ENCODE measurements at places on chromosomes 2 and 18.

DNA sequence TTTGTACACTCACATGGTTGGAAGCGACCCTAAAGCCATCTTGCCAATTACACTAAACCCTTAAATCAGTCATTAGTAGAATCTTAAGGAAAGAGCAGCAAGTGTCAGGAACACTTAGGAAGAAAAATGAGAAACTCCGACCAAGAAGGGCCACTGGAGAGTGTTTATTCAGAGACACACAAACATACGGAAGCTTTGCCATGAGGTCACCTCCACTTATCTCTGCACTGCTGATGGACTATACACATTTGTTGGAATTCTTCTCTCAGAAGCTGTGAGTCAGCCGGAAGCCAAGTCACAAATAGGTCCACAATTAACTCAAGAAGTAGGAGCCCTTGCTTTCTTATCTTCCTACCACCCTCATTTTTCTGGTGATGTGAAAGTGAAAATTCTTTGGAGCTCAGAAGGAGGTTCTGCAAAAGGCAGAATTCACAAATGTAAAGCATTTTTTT lies 21.6 kb downstream of the BMP10 start:
- no peak for DNase-seq

DNA sequence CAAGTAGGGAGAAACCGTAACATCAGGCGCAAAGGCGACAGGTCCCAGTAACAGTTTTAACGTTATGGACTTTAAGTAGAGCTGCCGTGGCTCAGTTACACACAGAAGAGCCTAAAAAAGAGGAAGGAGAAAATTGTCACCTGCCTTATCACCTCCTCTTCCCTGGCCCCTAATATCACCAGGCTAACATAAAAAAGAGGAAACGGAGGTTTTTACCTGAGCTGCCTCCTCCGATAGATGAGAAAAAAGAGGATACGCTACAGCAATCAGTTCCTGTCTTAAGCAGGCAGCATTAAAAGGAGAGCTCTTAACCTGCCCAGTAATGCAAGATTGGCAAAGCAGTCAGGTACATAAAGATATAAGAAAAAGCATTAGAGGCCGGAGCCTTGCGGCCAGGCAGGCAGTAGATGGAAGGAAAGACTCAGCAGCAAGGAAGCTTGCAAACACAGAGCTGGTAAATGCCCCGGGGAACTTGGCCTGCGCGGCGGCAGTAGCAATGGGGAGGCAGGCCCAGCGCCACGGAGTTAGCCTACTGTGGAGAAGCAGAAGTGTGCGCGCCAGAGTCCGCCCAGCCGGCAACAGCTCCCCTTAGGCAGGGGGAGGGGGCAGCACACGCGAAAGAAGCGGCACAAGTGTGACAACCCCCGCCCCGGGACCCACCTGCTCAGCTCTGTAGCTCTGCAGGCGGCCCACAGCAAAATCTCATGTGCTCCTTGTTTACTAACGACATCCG lies 116.3 kb upstream of the SCN7A start:
- no peak for DNase-seq

- DNase-seq = no peak
These were observed 150.4 kb downstream of the RAPGEF4 start for GRCh38 chr2:172885996-172886395.

GRCh38 chr2:218834685-218835084 lies 3.1 kb upstream of the PRKAG3 start:
- DNase-seq = no peak

- DNase-seq = no peak
These were observed 7.9 kb upstream of the CFAP36 start for GRCh38 chr2:55511508-55512124.

- DNase-seq = no peak
These were observed 122.9 kb downstream of the FAM210A start for GRCh38 chr18:13603304-13604019.

DNA sequence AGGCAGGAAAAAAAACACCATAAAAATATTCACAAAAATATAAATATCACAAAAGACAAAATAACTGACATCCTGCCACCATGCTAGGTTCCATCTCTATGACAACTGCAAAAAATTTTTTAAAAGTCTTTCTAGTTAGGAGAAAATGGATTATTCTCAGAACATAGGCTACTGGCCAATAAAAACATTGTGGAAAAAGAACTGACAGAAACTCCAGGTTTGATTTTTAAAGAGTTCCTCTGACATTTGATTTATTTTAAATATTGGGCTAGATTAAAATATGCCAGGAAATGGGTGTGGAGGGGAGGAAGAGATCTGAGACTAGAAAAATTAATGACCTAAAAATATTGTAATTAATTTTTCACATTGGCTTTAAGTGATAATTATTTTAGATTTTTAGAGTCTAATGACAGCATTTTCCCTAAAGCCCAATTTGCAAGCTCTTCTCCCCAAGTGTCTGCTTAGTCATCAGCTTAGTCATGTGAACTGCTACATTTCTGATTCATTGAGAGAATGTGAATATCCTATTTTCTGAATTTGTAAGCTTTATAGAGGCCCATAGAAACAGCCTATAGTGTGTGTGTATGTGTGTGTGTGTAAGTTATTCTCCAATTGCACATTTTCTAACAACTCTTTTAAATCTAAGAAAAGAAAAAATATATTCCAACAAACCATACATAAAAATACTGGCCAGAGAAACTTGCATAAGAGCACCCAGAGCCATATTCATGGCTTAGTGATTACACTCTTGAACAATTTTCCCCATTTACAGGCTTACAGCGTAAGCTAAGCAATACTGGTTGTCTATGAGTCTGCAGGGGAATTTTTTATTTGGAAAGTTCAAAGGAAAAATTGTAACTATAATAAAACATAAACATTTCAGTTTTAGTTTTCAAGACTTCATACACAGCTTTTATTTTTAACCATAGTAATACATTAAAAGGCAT lies 48.4 kb downstream of the TMEFF2 start:
- DNase-seq = peak; percentile 37

GRCh38 chr2:188251034-188251433 lies 40.6 kb upstream of the GULP1 start:
- DNase-seq = no peak

- DNase-seq = no peak
These were observed 28.5 kb upstream of the PPP3R1 start for GRCh38 chr2:68280796-68281195.

- DNase-seq = no peak
These were observed 121.0 kb upstream of the MSTN start for GRCh38 chr2:190183539-190183938.

DNA sequence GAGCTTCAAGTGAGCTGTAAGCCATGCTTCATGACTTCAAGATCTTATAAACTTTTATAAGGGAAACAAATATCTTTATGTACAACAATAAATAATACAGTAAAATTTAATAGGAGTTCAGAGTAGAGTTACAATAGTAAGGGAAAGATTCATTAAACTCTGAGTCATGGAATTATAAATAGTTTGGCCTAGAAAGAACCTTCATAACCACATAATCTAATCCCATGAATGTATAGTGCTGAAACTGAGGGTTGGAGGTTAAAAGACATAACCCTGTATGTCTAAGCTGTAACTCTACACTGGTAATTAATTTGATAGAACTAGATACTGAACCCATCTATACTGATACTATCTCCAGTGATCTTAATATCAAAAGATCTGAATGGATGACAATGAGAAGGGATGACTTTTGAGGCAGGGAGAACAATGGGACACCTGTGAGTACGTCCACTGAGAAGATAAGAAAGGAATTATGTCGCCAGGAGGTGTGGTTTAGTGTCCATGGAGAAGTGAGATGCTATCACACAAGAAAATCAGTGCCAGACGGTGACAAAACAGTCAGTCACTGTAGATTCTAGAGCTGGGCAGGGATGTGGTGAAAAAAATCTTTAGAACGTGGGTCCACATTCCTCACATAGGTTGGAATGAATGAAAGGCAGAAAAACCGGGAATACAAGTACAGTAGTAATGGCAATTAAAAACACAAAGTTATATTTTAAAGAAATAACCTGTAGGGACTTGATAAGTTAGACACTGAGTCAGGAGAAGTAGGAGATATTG lies 1.1 kb downstream of the IL1F10 start:
- no peak for DNase-seq

DNA sequence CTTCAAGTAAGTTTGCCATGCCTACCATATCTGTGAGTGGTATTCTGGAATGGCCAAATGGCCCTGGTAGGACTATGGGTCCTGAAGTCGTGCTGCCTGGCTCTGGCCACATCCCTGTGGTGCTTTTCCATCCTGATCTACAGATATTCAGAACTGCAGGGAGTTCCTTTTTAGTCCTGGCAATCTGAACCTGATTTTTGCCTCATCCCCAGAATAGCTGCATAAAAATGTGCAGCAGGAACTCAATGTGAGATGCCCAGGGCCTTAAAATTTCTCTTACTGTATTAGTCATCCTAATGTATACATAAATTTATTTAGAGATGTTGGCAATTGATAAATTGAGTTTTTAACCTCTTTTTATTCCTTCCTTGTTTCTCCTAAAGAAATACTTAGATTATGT lies 5.3 kb downstream of the SERPINB13 start:
- no peak for DNase-seq

GRCh38 chr2:54061272-54061671 lies 54.1 kb upstream of the ACYP2 start:
- DNase-seq = no peak

GRCh38 chr2:86562485-86562921 lies 740 bp downstream of the CHMP3 start:
- DNase-seq = no peak

GRCh38 chr2:144472911-144473310 lies 47.0 kb downstream of the ZEB2 start:
- no peak for DNase-seq

DNA sequence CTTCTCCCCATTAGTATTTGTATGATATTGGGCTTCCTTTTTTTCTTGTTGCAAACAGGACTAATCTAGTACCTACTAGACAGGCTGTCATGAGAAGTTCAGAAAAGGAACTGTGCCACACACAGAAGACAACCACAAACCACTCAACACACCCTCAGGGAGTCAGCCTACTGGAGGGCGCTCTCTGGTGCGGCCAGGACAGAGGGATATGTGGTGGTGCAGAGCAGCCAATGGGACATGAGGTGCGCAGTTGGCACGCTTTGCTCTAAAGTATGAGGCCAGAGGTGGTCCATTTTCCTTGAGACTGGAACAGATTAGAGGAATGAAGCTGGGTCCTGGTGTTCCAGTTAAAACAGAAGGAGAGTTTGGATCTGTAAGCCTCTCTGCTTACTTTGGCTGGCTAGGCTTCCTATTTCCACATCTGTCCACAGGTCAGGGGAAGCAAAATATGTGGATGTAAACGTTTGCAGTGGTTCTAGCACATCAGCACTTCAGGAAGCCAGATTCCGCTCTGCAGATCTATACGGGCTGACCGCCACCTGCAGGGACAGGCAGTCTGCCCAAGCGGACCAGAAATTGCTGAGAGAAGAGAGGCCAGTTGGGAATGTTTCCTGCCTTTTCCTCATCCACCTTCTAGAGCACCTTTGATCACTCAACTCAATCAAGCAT lies 114.1 kb downstream of the GFPT1 start:
- no peak for DNase-seq

DNA sequence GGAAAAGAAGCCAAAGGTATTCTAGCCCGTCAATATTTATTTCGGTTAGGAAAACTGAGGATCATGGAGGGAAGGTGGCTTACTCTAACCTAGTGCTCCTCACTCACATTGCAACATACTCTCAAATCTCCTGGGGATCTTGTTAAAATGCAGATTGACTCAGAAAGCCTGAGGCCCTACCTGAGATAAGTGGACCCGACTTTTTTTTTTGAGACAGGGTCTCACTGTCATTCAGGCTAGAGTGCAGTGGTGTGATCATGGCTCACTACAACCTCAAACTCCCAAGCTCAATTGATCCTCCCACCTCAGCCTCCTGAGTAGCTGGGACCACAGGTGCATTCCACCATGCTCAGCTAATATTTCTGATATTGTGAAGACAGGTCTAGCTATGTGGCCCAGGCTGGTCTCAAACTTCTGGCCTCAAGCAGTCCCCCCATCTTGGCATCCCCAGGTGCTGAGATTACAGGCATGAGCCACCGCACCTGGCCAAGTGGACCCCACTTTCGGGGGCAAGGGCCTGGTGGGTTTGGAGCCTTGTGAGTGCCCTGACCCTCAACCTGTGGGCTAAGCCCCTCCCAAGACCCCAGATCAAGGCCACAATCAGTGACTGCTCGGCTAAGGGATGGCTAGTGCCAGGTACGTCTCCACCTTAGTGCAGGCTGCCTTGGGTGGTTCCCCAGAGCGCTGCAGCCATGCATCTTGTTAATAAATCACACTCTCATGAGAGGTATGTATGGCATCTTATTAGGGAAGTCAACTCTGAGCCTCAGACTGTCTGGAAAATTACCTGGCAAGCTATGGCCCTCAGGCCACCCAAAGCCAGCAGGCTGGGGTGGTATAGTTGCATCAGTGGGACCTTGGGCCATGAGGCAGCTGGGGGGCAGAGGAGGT lies 1.1 kb upstream of the NEURL3 start:
- DNase-seq = no peak

GRCh38 chr18:74140582-74140981 lies 7.1 kb downstream of the FBXO15 start:
- no peak for DNase-seq

DNA sequence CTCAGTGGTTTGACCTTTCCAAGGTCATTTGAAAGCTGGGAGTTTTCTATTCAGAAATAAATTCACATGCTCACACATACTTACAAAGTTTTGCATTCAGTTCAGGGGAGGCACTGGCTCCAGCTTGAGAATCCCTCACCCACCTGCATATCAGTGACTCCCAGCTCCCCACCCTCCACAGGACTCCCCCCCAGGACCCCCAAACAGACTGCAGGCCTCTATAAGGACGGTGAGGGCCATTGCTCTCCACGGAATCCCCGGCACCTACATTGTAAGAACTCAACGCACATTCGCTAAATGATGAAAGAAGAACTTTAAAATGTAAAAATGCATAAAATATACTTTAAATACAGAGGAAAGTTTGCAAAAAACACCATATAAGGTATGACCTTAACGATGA lies 97.2 kb upstream of the TEX51 start:
- no peak for DNase-seq

GRCh38 chr2:234203135-234203984 lies 152.9 kb downstream of the SPP2 start:
- peak; percentile 85 for DNase-seq

- no peak for DNase-seq
These were observed 97.8 kb downstream of the ZFP36L2 start for GRCh38 chr2:43128559-43128955.

DNA sequence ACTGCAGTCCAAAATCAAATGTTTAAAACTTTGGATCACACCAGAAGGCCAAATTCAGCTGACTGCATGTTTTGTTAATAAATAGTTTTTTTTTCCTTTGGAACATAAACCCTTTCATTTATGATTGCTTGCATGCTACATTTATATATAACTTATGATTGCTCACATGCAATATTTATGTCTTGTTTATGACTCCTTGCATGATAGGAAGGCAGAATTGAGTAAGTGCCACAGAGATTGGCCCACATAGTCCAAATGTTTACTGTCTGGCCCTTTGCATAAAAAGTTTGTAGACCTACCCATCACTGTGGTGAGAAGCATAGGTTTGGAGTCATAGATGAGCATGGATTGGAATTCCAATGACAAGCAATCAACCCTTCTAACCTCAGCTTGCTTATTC lies 30.8 kb downstream of the WDFY1 start:
- DNase-seq = no peak

DNA sequence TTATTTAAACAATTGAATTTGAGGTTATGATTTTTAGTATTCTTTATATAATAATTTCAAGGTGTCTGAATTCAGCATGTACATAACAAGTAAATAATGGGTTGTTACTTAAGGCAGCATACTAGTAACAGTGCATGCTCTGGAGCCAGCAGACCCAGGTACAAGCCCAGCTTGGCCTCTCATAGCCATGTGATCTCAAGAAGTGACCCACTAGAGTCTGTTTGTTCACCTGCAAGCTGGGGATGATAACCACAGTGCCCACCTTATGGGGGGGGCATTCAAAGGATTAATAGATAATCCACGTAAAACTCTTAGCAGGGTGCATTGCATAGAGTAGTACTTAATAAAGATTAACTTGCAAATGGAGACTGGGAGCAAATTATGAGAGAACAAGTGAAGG lies 163.6 kb downstream of the TRABD2A start:
- DNase-seq = no peak
